ENCODE measurements at places on chromosomes 1 and 21.
A peak's percentile ranks its signal among the peaks of the same experiment; 100 is the strongest.

DNA sequence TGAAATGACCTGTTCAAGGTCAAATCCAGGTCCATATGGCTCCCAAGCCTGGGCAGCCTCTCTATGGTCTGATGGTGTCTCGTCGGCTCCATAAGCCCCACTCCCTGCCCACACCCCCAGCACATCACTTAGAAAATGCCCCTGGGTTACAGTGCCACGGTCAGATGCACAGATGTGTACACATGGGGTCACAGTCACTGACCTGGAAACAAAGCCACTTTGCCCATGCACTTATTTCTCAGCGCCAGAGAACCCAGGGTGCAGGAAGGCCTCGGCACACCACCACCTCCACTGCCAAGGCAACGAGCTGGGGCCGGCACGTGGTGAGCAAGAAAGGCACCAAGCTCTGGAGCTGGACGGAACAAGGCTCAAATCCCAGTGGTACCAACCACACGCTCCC, 24.7 kb downstream of the IFFO2 start:
- DNase-seq = no peak

DNA sequence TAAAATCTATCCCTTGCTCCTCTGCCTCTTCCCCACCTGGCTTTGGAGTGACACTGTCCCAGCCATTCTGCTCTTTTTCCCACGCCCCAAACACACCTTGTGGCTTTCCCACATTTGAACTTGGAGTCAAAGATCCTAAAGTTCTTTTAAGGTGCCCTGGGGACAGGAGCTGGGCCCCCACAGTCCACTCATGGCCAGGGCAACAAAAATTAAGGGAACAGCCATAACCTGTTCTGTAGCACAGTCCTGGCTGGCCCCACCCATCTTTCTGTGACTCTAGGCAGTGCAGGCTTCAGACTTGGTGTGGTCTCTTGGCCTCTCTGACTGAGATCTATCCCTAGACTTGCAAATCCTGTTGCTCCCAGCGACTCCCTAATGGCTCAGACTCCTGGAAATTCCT, 143.0 kb upstream of the MAGI3 start:
- DNase-seq = no peak

- DNase-seq = no peak
Observed at GRCh38 chr1:36849956-36850355, 184.4 kb downstream of the GRIK3 start.

DNA sequence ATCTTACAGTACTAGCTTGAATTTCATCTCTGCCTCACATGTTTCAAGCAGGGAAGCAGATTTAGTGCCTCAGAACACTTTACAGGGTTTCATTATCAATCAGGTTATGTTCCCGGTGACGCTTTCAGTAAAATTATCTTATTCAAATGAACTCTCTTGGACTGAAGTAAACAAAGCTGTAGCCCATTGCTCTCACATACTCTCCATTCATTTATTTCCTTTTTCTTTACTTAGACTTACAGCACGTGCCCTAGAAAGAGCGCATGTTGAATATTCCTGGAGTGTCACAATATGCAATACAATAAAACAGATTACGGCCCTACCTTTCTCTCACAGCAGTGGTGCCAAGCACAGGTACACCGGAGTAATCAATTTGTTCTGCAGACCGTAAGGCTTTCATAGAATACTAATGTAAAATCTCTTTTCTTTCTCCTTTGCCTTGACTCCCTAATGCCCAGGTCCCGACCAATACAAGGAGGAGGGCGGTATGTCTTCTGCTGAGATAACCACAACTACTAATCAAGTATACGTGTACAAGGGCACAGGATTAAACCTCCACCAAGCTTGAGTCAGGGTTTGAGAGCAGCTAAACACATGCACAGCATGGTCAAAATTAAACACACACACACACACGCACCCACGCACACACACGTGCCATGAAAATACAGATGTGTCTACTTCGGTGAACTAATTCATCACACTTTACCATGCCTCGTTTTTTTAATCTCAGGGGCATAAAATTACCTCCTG, 62.8 kb downstream of the NRIP1 start:
- no peak for DNase-seq

- no peak for DNase-seq
Observed at GRCh38 chr1:91725618-91725988, 160.3 kb downstream of the TGFBR3 start.

GRCh38 chr1:200115532-200115931, 88.0 kb downstream of the NR5A2 start:
- DNase-seq = no peak

DNA sequence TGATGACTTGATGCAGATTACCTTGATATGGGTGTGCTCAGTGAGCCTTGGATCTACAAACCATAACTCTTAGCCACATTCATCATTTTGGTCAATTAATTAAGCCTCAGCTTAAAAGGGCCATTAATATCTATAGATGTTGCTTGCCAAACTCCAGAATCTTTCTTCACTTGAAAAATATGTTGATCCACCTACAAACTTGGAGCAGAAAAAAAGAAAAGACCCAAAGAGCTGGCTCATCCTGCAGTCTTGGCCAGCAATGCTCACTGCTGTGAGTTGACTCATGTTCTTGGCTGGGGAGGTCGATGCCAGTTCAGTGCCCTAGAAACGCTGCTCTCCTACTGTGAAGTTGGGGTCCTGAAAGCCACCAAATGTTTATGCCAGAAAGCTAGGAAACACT, 75.4 kb downstream of the DPT start:
- DNase-seq = peak; percentile 33

DNA sequence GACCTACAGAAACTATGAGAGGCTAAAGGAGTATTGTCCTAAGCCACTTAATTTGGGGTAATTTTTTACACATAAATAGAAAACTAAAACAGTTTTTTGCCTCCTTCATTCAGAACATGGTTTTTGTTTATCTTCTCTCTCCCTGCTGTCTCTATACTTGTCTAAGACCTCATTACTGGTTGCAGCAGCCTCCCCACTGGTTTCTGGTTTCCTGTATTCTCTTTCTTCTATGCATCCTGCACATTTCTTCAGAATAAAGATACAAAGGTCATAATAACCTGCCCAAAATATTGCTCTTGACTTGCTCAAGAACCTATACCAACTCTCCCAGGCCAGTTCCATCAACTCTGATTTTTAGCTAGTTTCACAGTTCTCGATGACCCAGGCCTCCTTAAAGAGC, 19.8 kb upstream of the BOLA1 start:
- no peak for DNase-seq

DNA sequence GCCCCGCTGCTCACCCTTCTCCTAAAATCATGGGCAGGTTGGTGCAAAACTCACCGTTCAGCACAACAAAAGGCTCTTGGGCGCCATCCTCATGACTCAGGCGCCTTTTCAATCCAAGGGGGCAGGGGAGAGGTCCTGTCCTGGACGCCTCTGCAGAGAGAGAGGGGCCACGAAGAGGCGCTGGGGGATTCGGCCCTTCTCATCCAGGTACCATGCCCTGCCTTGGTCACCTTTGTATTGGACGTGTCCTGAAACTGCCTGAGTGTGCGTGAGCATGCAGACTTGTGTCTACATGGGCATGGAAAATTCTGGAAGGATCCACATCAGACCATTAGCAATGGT, 53.5 kb downstream of the SLC37A1 start:
- DNase-seq = no peak
